ENCODE measurements at places on chromosomes 11 and 22. TPM values are rescaled to one million over a fixed set of nuclear protein-coding genes. Genes with fewer than 3 reads are reported as not detected.

DNA sequence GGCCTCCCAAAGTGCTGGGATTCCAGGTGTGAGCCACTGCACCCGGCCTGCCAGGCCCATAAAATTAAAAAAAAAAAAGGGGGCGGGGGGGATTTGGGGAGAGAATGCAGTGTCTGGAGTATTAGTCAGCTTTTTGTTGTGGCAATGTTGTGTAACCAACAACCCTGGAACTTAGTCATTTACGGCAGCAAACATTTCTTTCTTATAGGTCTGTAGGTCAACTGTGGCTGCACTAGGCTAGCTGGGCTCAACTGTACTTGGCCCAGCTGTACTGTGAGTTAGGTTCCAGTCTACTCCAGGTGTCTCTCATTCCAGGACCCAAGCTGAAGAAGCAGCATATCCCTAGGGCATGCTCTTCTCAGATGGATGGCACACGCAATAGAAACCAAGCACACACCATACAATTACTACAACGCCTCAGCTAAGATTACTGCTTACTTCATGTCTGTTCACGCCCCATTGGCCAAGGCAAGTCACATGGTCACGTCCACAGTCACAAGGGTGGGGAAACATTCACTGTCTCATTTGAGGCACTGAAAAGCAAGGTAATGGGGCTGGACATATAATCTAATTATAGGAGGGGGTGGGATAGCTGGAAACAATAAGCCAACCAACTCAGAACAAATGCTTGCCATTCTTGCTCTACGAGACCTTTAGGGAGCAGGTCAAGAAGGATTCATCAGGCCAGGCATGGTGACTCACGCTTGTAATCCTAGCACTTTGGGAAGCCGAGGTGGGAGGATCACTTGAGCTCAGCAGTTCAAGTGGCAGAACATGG lies 10.4 kb upstream of the SPINDOC start:
- DNase-seq, result no peak

DNA sequence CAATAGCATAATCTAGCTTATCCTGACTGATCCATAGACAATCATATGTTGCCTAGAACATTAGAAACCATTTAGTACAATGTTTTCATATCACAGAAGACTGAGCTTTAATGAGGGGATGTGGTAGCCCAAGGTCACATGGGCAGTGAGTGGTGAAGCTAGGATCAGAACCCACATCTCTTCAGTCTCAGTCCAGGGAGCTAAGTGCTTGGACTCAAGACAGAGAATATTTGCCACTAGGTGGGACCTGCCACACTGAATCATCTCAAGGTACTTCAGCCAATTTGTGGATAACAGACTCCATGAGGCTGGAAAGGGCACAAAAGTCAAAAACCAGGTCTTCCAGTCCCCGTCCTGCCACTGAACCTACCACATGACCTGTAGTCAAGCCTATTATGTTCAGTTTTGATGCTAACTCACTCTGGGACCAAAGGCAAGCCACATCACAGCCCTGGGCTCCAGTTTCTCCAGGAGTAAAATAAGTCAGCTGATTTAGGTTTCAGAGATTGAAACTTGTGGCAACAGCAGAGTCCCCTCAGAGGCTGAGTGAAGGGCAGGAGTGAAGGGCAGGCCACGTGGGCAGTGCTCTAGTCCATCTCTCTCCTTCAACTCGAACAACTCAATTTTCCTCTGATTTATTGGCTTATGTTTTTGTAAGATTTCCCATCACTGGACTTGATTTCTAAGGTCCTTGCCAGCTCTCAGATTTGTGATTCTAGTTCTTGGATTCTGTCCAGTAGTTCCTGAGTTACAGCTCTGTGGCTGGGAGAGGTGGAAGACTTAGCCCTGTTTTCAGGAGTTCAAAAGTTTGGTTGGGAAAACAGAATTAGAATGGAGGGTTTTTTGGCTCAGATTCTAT lies 84.6 kb upstream of the PHOX2A start:
- DNase-seq, result no peak

DNA sequence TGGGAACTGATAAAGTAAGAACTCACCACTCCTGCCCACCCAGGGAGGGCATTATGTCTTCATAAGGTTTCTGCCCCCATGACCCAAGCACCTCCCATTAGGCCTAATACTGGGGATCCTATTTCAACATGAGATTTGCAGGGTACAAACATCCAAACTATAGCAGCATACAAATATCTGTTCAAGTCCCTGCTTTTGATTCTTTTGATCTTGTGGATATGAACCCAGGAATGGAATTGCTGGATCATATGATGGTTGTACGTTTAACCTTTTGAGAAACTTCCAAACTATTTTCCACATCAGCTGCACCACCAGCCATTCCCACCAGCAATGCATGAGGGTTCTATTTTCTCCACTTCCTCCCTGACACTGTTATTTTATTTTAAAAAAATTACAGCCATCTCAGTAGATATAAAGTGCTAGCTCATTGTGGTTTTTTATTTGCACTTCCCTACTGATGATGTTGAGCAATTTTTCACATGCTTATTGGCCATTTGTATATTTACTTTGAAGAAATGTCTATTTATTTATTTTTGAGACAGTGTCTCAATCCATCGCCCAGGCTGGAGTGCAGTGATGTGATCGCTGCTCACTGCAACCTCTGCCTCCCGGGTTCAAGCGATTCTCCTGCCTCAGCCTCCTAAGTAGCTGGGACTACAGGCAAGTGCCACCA lies 7.1 kb upstream of the ATG16L2 start:
- DNase-seq, result no peak

- no peak for DNase-seq
Observed at GRCh38 chr11:87942786-87943185, 232.5 kb downstream of the RAB38 start.

GRCh38 chr22:46281866-46282678 lies 14.3 kb downstream of the TTC38 start:
- DNase-seq, result no peak

GRCh38 chr11:68843052-68843561 lies 1.4 kb upstream of the CPT1A start:
- no peak for DNase-seq

OR2D2 gene
- total RNA-seq, result not detected
